NCI-H1694 treated with DMSO at 0.1 percent for 48 hours (cell line): ENCODE measurements at places on chromosomes 5 and 9.

DNA sequence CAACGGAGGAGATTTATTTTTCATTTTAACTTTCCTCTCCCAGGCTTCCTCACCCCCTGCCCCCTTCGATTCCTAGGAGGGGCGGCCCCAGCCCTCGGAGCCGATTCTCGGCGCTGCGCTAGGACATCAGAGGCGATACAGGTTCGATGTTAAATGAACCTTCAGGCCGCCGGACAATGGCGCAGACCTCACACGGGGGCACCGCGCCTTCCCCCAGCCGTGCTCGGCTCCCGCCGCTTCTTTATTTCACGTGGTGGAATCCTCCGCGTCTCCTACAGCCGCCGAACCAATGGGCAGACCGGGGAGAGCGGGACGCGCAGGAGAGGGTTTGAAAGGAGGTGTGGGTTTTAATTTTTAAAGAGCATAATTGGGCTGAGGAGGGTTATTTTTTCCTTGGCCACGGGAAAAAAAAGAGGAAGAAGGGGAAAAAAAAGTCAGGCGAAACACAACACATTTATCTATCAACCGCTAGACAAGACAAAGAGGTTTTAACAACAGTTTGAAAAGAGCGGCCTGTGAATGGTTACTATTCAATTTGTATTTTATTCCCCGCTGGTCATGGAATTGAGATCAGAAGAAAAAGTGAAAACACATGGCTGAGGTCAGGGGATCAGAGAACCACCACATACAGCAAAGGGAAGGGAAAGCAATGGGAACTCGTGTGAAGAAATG, 126.8 kb downstream of the TMEM174 start:
- no peak for DNase-seq

DNA sequence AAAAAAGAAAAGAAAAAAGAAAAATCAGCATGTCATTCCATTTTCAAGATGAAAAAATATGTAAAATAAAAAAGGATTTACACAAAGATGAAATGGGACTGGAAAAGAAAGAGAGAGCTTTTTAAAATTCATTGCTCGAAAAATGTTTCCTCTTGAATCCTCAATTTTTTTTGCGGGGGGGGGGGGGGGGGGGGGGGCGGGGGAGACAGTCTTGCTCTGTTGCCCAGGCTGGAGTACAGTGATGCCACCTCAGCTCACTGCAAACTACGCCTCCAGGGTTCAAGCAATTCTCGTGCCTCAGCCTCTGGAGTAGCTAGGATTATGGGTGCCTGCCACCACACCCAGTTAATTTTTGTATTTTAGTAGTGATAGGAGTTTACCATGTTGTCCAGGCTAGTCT, 16.5 kb downstream of the PFDN1 start:
- DNase-seq: no peak

- no peak for DNase-seq
Observed at GRCh38 chr9:135776893-135777622, 75.1 kb downstream of the KCNT1 start.

DNA sequence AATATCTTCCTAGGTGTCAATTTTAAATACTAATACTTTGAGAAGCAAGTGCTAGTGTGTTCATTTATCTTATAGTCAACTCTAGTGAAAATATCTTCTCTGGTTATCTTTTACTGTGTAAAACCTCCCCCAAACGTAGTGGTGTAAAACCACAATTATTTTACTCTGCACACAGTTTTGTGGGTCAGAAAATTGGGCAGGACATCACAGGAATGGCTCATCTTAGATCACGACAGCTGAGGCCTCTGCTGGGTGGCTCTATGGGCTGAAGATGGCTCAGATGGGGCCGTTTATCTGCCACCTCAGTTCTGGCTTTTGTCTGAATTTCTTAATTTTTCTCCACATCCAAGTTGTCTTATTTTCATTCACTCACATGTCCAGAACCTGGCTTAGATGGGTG, 457.2 kb upstream of the ACTBL2 start:
- DNase-seq: no peak

DNA sequence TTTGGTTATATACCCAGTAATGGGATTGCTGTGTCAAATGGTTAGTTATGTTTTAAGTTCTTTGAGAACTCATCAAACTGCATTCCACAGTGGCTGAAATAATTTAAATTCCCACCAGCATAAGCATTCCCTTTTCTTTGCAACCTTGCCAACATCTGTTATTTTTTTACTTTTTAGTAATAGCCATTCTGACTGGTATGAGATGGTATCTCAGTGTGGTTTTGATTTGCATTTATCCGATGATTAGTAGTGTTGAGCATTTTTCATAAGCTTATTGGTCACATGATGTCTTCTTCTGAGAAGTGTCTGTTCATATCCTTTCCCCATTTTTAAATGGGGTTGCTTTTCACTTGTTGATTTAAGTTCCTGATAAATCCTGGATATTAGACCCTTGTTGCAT, 435.7 kb upstream of the RIOK2 start:
- DNase-seq: no peak

DNA sequence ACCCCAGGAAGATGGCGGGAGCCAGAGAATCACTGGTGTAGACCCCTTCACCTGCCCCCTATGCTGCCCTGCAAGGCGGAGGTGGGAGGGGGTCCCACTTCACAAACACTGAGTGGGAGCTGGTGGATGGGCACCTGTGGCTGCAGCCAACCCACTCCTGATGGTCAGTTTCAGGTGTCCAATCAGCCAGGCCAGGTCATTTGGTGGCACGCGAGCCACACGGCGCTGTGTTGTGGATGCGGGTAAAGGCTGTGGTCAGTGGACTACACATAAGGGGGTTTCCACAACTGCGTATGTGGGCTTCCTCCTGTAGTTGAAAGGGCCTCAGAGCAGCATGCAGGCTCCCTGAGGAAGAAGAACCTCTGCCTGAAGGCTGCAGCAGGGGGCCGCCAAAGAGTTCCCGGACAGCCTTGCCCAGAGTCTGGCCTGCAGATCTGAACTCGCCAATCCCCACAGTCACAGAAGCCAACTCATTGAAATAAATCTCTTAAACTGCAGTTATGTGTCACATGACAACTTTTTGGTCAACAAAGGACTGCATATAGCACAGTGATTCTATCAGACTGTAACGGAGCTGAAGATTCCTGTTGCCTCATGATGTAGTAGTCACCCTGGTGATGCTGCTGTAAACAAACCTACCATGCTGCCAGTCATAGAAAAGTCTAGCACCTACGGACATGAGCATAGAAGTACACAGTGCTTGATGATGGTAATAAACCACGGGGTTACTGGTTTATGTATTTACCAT, 284.7 kb upstream of the IRX2 start:
- DNase-seq: no peak

DNA sequence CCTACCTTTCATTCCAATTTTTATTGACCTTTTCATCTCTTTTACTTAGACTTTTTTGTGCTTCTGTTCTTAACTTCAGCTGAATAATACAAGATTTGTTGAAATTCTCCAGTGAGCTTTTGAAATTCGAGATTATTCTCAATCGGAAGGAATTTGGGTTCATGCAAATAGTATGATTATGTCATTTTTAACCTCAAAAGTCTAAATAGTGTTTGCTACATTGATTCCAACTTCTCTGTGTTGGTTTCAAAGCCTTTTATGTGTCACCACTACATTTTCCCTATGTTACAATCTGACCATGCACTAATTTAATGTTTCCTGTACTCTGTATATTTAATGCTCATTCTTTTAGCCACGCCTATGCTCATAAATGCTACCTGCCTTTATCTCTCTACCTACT, 44.1 kb downstream of the VPS13A start:
- no peak for DNase-seq

- no peak for DNase-seq
Observed at GRCh38 chr5:88732181-88732633, 150.8 kb downstream of the MEF2C start.

GRCh38 chr9:15295761-15296405, 11.1 kb downstream of the TTC39B start:
- no peak for DNase-seq

DNA sequence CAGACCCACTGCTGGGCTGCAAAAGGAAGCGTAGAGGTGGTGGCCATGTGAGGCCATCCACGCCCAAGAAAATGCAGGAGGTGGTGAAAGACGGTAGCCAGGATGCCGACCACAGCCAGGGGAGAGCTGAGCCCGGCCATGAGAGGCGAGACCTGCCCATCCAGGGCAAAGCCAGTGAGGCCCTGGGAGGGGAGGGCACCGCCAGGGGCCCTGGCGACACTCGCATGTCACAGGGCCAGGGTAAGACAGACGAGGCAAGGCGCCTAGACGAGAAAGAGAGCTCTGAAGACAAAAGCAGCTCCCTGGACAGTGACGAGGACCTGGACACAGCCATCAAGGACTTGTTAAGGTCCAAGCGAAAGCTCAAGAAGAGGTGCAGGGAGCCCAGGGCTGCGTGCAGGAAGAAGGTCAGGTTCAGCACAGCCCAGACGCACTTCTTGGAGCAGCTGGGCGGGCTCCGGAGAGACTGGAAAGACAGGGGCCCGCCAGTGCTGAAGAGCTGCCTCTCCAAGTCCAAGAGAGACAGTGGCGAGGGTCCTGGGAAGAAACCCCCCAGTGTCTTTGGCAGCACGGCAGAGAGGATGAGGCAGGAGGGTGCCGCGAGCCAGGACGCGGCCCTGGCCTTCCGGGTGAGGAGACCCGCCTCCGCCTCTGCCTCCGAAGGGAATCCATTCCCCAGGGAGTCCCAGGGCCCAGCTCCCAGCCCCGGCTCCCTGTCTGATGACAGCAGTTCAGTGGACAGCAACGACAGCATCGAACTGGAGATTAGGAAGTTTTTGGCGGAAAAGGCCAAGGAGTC, 6.9 kb downstream of the PPP1R26 start:
- DNase-seq: no peak

DNA sequence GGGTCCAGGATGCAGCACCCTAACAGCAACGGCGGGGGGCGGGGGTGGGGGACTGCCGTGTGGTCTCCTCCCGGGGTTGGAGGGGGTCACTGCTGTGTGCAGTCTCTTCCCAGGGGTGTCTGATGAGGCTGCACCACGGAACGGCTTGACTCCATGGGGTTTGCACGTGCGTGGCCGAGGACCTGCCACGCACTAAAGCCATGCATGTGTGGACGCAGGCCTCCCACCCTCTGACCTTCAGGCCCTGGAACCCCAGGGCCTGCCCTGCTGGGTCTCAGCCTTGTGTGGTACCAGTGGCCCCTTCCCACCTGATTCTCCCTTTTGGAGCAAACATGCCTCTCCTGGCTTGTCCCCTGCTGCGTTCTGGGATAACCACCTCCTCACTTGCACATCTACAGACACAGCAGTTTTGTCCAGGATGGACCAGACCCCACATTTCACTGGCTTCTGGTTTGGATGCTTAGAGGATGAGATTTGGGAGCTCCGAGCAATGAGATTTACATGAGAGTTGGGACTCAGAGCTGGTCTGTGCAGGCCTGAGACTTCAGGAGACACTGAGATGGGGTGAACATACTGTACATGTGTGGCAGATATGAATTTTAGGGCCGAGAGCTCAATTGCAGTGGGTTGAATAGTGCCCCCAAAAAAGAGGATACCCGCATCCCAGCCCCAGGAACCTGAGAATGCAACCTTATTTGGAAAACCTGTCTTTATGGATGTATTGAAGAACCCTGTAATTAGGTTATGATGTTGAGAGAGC, 45.8 kb downstream of the SLC12A7 start:
- DNase-seq: no peak

DNA sequence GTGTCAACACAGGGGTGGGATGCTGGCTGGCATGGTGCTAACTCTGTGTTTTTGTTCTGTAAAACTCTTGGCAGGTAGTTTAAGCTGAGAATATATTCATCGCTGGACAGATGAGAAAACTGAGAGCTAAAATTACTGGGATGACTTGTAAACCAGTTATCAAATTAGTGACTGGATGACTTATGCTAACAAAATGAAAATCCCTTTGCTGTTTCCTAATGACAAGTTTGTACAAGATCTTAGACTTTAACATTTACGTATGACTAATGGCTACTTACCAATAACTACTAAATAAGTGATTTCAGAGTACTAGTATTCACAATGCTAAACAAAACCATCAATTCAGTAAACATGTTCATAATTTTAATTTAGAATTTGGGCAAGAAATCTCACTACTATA, 854.8 kb upstream of the ARRDC3 start:
- no peak for DNase-seq

DNA sequence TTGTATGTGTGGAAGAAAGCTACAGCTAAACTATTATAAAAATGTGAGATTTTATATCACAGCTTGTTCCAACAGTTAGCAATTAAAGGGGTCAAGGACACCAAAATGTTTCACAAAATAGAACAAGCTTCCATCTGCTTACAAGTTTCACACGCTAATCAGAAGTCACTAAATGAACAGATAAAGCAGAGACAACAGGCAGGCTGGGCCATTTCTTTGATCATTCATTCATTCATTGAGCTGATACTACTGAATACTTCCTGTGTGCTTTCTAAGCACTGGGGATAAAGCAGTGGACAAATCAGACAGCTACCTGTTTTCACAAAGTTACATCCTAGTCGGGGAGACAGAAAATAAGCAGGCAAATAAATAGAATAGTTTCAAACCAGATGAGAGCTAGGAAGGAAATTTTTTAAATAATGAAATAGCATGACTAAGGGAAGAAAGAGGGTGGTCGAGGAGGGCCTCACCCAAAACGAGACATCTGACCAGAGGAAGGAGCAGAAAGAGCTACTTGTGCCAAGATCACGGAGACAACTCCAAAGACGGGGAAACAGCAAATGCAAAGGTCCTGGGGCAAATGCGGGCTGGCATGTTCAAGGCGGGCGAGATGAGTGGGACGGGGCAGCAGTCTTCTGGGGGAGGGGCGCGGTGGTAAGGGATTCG, 1.2 kb downstream of the MAPK9 start:
- no peak for DNase-seq

DNA sequence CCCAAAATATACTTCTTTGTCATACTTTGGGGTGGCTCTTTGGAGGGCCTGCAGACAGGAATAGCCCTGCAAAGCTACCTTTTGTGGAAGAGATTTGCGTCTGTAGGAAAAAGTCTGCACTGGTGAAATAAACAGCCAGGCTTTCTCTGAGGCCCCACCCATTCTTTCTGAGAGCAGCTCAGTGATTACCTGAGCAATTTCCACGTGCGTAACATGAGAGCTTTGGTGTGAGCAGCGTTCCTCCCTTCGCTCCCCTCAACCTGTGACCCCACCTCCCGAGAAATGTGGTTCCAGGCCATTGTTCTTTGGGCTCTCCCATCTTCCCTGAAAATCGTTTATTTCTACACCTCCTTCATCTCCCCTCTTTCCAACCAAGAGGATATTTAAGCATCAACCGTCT, 23.8 kb upstream of the FBP1 start:
- DNase-seq: no peak

DNA sequence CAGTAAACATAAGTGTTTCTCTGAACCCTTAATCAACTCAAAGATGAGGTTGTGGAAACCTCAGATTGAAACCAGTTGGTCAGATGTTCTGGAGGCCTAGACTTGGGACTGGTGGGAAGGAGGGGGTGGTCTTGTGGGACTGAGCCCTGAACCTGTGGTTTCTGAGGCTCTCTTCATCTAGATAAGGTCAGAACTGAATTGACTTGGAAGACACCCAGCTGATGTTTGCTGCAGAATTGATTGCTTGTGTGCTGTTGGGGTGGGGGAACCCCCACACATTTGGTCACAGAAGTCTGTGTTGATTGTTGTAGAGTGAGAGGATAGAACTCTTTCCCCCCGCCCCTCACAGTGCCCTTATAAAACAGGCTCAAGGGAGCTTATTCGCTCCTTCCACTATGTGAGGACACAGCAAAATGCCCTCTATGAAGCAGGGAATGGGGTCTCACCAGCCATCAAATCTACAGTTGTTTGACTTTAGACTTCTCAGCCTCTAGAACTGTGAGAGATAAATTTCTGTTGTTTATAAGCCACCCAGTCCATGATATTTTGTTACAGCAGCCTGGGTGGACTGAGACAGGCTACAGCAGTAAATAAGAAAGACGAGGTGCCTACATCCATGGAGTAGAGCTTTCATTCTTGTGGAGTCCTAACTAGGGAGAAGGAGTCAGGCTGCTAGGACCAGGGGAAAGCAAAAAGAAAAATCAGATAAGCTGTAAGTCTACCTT, 25.7 kb upstream of the UGCG start:
- no peak for DNase-seq
